ENCODE measurements at places on chromosomes 2 and 18.
A peak's percentile ranks its signal among the peaks of the same experiment; 100 is the strongest.

DNA sequence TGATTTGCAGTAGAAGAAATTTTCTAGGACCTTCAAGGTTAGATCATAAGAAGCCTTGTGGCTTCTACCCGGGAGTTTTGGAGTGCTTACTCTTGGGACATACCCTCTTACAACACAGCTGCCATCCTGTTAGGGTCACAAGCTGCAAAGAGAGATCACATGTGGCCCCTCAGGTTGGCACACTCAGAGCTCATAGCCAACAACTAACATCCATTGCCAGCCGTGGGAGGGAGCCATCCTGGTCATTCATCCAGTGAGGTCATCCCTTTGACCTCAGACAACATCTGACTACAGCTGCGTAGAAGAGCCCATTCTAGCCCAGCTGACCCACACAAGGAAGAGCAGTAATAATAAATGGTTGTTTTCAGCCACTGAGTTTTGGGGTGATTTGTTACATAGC is 76.9 kb upstream of the NABP1 start:
- DNase-seq: no peak

GRCh38 chr2:206474099-206474498 is 30.8 kb downstream of the ADAM23 start:
- DNase-seq: no peak

- DNase-seq: no peak
Measured at GRCh38 chr2:174014011-174014698, 49.0 kb upstream of the SP3 start.

GRCh38 chr2:36530983-36531354 is 67.0 kb downstream of the FEZ2 start:
- no peak for DNase-seq

GRCh38 chr2:181396256-181397123 is 60.7 kb upstream of the ITGA4 start:
- no peak for DNase-seq

DNA sequence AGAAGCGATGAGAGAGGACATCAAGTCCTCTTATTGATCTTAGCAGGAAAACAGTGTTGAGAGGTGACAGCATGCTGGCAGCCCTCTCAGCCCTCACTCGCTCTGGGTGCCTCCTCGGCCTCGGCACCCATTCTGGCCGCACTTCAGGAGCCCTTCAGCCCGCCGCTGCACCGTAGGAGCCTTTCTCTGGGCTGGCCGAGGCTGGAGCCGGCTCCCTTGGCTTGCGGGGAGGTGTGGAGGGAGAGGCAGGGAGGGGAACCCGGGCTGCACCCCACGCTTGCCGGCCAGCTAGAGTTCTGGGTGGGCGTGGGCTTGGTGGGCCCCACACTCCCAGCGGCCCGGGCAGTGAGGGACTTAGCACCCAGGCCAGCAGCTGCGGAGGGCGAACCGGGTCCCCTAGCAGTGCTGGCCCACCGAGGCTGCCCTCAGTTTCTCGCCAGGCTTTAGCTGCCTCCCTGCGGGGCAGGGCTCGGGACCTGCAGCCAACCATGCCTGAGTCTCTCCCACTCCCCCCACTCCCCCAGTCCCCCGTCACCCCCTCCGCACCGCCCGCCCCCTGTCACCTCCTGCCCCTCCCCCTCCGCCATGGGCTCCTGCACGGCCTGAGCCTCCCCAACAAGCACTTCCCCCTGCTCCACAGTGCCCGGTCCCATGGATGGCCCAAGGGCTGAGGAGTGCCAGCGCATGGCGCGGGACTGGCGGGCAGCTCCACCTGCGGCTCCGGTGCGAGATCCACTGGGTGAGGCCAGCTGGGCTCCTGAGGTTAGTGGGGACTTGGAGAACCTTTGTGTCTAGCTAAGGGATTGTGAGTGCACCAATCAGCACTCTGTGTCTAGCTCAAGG is 8.4 kb downstream of the FAP start:
- no peak for DNase-seq

DNA sequence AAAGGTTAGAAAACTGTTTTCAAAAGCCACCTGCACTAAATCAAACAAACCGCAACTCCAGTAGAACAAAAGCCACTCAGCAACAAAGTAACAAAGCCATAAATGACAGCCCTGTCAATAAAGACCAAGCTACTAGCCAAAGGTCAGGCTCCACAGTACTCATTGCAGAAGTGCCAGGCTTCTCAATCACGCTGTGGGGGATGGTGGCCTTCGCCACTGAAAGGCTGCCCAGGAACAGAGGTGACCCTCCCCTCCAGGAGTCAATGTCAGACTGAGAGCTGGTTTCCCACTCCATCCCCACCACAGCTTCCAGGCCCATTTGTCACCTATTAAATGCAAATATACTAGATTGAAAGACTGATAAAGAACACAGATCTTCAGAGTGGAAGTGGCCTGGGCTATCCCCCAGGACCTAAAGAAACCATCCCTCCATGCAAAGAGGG is 5.9 kb downstream of the ATP8B1 start:
- no peak for DNase-seq

DNA sequence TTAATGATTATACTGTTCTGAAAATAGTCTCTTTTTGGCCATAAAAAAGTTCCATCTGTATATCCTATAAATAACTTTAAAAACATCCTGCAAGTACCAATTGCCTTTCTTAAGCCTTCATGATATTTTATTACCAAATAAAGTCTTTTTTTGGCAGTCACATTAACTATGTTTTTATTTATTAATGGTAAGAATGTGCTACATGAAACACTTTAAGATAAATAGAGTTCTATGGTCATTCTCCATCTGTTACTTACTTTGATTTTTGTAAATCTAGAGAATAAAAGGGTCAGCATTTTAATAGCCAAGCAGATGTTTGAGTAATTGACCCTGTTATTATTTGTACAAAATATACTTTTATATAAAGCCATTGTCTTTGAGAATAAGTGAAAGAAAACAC is 52.6 kb downstream of the LCLAT1 start:
- DNase-seq: no peak

DNA sequence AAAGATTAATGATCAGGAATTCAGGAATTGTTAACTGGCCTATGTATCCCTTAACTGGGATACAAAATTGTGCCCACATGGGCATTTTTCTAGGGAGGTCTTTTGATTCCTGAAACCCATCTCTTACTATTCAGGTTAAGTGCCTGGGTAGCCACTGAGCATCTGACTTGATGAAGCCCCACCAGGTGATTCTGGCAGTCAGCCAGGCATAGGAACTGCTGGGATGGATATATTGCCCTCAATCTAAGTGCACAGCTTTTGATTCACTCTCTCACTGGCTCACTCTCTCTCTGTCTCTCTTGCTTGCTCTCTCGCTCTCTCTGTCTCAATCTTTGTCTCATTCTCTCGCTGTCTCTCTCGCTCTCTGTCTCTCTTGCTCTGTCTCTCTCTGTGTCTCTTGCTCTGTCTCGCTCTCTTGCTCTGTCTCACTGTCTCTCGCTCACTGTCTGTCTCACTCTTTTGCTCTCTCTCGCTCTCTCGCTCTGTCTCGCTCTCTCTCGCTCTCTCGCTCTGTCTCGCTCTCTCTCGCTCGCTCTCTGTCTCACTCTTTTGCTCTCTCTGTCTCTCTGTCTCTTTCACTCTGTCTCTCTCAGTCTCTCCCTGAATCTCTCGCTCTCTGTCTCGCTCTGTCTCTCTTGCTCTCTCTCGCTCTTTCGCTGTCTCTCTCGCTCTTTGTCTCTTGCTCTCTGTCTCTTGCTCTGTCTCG is 22.3 kb downstream of the INPP1 start:
- no peak for DNase-seq

GRCh38 chr2:223853425-223853837 is 16.0 kb upstream of the AP1S3 start:
- DNase-seq: no peak

- no peak for DNase-seq
Measured at GRCh38 chr2:15363734-15364133, 197.4 kb downstream of the NBAS start.

GRCh38 chr2:127398239-127398590 is 10.4 kb upstream of the MAP3K2 start:
- DNase-seq: peak; percentile 60

DNA sequence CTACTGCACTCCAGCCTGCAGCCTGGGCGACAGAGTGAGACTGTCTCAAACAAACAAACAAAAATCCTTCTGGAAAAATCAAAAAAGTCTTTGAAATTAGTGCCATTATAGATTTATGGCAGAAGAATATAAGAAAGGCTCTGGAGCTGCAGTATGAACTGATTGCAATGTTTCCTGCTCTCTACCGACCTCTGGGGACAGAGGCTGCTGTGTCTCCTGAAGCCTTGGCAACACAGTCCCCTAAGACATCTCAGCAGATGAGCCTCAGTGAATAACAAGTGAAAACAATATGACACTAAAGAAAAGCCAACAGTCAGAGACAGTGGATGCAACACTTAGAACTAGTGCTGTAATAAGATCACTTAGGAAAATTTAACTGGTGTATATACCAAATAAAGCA is 494.9 kb upstream of the LRATD1 start:
- DNase-seq: no peak

DNA sequence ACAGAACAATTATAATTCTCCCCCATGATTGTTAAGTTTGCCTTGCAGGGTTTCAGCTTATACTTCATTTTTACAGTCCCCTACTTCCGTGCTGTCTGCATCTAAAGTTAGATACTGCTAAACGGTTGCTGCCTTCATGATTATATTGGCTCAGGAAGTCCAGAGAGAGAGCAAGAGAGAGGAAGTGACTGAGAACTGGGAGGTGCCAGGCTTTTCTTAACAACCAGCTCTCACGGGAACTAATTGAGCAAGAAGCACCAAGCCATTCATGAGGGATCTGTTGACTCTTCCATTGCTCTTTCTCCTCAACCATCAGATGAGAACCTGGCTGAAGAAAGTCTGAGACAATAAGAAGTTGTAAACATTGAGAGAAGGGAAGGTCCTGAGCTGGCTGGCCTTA is 125.5 kb upstream of the SIX2 start:
- no peak for DNase-seq

DNA sequence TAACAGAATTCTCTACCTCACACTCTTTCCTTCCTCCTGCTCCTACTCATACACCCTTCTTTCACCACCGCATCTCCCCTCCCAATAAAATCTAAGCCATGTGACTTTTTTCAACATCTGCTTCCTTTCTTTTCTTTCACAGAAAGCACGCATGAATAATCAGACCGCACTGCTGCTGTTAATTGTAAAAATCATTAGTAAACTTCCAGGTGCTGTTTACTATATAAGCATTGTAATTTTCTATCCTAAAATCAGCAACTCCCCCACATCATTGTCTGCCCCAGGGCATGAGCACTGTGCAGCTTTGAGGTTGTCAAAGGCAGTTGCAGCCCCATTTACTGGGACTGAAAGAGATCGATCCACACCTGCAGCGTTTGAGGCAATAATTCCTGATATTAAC is 782.6 kb upstream of the ID2 start:
- no peak for DNase-seq

GRCh38 chr2:48694149-48694548 is 61.4 kb downstream of the LHCGR start:
- no peak for DNase-seq

- no peak for DNase-seq
Measured at GRCh38 chr2:62032096-62032495, 126.6 kb downstream of the COMMD1 start.

- peak; percentile 21 for DNase-seq
Measured at GRCh38 chr18:31658670-31659575, 25.5 kb downstream of the B4GALT6 start.

GRCh38 chr2:173048897-173049661 is 26.6 kb upstream of the MAP3K20 start:
- peak; percentile 47 for DNase-seq

DNA sequence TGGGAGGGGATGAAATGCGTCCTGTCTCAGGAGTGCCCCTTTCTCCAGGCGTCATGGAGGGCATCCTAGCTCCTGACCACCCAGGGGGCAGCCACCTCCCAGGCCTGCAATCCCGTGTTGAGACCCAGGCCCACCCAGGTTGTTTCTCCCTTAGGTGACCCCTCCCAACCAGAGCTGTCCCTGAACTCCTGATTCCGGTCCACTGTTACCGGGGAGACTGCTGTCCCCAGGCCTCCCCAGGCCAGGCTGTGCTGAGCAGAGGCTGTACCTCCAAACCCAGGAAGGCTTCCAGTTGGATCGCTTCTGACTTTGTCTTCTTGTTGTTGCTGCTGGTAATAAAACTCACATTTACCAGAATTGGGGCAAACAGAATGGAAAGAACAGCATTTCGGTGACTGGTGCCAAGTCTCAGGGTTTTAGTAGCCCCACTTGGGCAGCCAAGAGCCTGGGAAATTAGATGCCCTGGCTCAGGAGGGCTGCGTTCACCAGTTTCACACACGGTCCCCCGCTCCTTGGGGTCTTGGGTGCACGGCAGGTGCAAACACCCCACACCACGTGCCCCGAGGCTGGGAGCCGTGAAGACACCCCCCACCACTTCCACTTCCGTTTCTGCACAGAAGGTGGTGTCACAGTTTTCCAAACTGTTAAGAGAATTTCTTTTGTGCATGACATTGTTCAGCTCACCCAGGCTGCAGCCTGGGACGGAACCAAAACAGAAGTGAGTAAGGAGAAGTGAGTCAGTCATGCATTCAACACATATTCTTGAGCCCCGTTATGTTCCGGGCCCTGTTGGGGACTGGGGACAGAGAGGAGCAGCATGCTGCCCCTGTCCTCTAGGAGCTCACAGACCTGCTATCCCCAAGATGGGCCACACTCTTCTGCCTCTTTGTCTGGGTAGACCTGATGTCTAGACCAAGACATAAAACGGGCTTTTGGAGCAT is 29.4 kb downstream of the ITM2C start:
- DNase-seq: no peak

DNA sequence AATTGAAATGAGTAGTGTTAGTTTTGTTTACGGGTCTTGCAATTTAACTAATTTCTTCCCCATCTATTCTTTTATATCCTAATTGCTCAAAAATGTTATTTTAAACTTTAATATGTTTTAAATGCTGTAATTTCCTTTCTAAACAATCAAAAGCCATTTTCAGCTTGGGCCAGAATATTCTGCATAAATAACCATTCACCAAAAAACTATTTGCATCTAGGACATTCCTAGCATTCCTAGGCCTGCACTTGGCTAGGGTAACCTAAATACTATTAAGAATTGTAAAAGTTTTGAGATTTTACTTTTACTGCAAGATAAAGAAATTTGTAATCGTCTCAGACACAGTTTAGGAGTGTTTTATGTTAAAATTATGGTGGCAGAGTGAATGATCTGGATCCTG is 7.8 kb upstream of the ETAA1 start:
- DNase-seq: no peak

GRCh38 chr2:103009871-103010270 is 248.0 kb downstream of the TMEM182 start:
- no peak for DNase-seq

GRCh38 chr2:172093416-172094293 is 8.3 kb downstream of the DLX1 start:
- DNase-seq: no peak

- DNase-seq: no peak
Measured at GRCh38 chr2:80560326-80560725, 255.8 kb upstream of the LRRTM1 start.

GRCh38 chr2:205975082-205975949 is 110.7 kb downstream of the INO80D start:
- no peak for DNase-seq

- no peak for DNase-seq
Measured at GRCh38 chr2:9832586-9832985, 10.7 kb upstream of the TAF1B start.

DNA sequence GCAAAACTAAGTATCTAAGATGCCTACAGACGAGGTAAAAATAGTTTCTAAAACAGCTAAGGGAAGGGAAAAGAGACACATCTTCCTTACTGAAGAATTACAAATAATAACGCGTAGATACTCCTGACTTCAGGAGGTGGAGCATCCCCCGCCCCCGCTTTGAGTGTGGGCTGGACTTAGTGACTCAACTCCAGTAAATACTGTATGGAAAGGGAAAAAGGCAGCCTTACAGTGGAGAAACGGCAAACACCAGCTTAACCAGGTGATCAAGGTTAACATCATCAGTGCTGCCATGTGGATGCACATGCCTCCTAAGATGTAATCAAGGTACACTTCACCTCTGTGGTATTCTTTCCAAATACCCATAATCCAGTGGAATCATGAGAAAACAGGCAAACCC is 47.9 kb downstream of the HADHB start:
- no peak for DNase-seq

Measured in activated CD4-positive, alpha-beta T cell treated with anti-CD3 and anti-CD28 coated beads, Interleukin-2, amount 50 U/mL, for 48 hours (primary cell).